ENCODE measurements at places on chromosomes 1 and 21.
A peak's percentile ranks its signal among the peaks of the same experiment; 100 is the strongest.

DNA sequence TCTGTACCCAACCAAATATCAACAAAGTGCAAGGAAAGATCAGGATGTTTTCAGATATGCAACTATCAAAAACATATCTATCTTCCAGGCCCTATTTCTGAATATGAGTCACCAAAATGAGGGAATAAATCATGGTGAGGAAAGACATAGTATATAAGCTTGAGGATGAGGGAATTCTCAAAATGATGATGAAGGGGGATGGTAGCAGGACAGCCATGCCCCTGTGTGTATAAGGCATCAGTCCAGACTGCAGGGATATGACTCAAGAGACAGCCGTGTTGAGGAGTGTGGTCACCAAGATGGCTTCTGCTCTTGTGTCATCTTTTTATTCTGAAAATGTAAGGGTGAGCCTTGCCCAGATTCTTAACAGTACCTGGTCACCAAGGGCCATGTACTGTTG is 4.4 kb upstream of the WDR64 start:
- DNase-seq = no peak

GRCh38 chr21:34965200-34966174 is 83.6 kb downstream of the RUNX1 start:
- no peak for DNase-seq

- no peak for DNase-seq
Observed at GRCh38 chr21:33286076-33286475, 19.9 kb downstream of the IL10RB start.

- DNase-seq = no peak
Observed at GRCh38 chr1:171969813-171970212, 128.5 kb downstream of the DNM3 start.

DNA sequence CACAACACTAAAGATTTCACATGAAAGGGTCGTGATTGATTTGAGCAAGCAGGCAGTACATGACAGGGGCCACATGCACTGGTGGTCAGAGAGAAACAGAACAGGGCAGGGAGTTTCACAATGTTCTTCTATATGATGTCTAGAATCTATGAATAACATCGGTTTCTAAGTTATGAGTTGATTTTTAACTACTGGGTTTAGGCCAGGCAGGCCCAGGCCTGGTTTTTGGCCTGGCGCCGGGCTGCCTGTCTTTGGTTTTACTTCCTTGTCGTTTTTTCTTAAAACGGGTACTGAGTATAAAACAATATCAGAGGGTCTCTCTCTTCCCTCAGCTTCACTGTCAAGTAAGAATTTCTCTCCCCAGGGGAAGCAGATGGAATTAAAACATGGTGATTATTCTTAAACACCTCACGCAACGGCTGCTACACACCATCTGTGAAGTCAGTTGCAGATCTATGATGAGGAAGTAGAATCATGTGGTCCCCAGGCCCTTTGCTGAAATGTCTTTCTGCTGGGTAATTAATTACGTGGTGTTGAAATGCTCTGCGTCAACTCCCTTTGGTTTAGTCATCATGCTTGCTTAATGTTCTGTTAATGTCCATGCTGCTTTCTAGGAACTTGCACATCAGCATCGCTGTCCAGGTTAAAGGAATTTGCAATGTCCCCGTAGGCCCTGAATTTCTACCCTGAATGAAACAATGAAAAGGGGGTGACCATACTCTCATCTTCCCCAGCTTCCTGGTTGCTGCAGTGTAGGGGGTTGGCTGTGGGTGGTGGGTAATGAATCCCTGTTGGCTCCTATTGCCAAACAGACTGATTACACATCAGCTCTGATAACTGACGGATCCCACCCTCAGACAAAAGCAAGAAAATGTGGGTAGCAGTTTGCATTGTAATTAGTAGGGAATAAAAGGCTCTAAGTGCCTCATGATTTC is 70.3 kb downstream of the SERINC2 start:
- no peak for DNase-seq

GRCh38 chr1:109158433-109158832 is 44.5 kb downstream of the ELAPOR1 start:
- no peak for DNase-seq

- no peak for DNase-seq
Observed at GRCh38 chr1:47211796-47212269, 20.2 kb downstream of the TAL1 start.

DNA sequence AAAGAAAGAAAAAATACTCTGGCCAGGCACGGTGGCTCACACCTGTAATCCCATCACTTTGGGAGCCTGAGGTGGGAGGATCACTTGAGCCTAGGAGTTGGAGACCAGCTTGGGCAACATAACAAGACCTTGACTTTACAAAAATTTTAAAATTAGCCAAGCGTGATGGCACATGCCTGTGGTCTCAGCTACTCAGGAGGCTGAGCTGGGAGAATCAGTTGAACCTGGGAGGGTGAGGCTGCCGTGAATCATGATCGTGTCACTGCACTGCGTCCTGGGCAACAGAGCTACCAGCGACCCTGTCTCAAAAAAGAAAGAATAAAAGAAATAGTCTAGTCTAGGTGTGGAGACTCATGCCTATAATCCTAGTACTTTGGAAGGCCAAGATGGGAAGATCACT is 22.3 kb downstream of the RRP1B start:
- no peak for DNase-seq

- peak; percentile 64 for DNase-seq
Observed at GRCh38 chr1:109619576-109620400, at the start of the genes AMPD2 and GNAT2. TSS of gene AMPD2 (plus strand) at chr1:109619837. CDS start at chr1:109621176, 1,339 bp downstream. TSS of gene GNAT2 (minus strand) at chr1:109619616. CDS start at chr1:109612870, 6,746 bp downstream.

GRCh38 chr1:211472724-211473123 is 19.2 kb downstream of the RD3 start:
- no peak for DNase-seq

- no peak for DNase-seq
Observed at GRCh38 chr1:8374356-8374755, 56.4 kb downstream of the SLC45A1 start.

- DNase-seq = no peak
Observed at GRCh38 chr1:44220755-44221154, 7.5 kb downstream of the DMAP1 start.

GRCh38 chr1:41362749-41363590 is 1.7 kb downstream of the FOXO6 start:
- no peak for DNase-seq

DNA sequence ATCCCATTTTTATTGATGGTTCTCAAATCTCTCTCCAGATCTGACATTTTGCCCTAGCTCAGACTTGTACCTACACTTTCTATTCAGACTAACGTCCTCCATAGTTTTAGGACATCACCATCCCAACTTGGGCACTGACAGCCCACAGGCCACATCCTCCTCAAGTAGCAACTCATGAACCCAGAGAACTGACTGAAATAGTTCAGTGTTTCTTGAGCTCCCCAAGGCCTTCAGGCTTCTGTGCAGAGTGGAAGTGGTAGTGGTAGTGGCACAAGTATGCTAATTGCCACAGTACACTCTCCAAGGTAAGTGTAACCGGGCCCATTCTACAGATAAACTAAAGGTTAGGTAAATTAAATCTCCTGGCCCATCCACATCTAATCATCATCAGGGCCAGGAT is 112.6 kb downstream of the SLC45A1 start:
- no peak for DNase-seq

DNA sequence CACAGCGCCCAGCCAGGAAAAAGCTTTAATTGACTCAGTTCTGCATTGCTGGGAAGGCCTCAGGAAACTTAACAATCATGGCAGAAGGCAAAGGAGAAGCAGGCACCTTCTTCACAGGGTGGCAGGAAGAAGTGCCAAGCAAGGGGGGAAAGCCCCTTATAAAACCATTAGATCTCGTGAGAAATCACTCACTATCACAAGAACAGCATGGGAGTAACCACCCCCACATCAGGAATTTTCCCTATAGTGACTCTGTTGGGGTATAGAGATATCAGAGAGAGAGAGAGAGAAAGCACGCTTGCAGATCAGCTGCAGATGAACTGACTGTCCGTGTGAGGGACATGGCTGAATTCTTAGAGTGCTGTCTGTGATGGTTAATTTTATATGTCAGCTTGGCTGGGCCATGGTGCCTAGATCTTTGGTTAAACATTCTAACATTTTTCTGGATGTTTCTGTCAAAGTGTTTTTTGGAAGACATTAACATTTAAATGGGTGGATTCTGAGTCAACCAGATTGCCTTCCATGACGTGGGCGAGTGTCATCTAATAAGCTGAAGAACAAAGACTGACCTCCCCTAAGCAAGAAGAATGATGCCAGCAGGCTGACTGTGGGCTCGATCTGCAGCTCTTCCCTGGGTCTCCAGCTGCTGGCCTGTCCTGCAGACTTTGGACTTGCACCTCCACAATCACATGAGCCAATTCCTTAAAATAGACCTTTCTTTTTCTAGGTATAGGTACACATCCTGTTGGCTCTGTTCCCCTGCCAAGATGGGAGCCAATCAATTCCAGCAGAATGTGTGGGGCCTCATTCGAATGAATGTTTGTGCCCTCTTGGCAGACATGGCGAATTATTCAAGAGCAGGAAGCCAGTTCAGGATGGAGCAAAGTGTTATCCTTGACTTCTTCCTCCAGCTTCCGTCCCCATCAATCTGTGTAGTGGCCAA is 21.4 kb upstream of the CPT2 start:
- DNase-seq = no peak

DNA sequence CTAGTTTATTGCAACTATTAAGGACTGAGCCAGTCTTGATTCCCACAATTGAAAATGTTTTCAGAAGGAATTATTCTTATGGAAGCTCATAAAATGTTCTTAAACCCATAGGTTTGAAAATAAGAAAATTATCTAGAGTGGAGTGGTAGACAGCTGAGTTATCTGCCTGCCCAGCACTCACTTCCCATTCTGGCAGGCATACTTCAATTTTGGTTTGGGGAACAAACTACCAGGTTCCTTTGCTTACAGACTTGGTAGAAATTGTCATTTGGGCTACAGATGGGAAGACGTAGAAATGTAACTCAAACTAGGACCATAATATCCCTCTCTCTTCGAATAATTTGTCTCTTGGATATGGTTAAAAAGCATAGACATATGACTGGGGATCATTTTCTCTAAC is 18.4 kb downstream of the JUN start:
- no peak for DNase-seq

- DNase-seq = no peak
Observed at GRCh38 chr1:67675800-67676199, 9.2 kb upstream of the GADD45A start.

- no peak for DNase-seq
Observed at GRCh38 chr1:244234009-244234643, 183.0 kb downstream of the ZBTB18 start.

- no peak for DNase-seq
Observed at GRCh38 chr1:88680911-88681622, 3.0 kb upstream of the PKN2 start.

DNA sequence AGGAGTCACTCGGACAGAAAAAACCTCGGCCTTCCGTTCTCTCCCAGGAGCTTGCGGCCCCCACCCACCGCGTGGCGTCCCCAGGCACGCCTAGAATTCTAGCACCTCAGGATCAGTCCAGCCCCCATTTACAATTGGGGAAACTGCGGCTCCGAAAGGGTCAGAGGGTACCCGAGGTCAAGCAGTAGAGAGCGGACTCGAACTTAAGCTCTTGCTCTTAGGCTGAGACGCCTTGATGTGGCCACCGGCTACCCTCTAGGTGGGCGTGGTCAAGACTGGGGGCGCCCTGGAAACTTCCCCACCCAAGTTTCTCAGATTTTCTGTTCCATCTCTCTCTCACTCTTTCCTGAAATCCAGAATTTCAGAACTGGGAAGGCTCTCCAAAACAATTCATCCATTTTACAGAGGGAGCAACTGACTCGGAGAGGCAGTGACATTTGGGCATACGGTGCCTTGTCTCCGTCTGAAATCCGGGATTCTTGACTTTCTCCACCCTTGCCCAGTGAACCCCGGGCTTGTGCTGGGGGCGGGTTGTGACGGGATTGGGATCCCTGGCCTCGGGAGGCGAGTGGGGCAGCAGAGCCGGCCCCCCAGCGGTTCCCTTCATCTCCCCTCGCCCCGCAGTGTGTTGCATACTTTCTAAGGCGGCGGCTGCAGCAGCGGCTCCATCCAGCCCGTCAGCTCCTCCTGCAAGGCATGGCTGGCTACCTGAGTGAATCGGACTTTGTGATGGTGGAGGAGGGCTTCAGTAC is 777 bp downstream of the AZIN2 start:
- DNase-seq = no peak

DNA sequence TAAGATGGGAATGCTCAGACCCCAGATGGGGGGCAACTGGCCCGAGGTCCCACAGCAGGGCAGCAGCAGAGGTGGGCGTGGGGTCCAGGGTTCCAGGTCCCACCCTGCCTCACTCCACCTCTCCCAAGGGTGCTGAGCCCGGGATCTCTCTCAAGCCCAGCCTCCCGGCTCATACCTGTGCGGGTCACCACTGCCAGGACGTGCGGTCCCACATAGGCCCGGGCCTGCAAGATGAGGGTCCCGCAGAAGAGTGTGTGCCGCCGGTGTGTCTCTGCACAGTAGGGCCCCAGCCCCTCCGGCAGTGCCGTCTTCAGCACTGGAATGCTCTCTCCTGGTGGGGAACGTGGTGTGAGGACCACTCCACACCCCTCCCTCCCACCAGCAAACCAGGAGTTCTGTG is 14.9 kb downstream of the ATP13A2 start:
- no peak for DNase-seq

DNA sequence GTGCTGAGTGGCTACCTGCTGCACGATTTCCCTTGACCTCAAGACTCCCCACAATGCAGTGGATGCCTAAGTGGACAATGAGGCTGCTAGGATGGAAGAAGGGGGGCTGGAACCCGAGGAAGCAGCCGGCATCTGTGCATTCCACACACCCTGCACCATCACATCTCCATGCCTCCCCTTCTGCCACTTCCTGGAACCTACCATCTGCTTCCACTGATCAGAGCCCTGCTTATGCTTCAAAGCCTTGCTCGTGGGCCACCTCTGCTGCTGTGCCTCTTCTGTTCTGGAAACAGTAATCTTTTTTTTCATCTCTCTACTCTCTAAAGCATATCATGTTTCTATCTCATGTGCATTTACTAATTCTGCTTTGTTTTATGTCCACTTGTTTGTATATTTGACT is 66.2 kb upstream of the WDR26 start:
- DNase-seq = no peak

DNA sequence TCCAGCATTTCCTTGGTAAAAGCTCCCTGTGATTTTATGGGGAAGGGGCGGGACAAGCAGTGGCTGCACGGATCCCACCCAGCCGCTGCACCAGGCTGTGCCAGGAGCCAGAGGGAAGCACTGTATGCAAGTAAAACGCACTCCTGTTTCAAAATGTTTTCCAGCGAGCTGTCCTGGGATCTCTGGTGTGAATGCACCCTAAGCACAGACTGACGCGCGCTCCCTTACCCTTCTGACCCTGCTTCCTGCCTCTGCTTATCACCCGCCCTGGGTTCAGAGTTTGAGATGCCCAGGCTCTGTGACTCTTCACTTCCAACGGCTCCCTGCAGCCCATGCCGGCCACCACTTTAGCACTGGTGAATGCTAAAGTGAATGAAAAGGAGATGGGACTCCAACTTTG is 131.2 kb downstream of the RHOU start:
- DNase-seq = no peak

GRCh38 chr21:41932191-41932575 is 21.6 kb downstream of the C2CD2 start:
- no peak for DNase-seq

DNA sequence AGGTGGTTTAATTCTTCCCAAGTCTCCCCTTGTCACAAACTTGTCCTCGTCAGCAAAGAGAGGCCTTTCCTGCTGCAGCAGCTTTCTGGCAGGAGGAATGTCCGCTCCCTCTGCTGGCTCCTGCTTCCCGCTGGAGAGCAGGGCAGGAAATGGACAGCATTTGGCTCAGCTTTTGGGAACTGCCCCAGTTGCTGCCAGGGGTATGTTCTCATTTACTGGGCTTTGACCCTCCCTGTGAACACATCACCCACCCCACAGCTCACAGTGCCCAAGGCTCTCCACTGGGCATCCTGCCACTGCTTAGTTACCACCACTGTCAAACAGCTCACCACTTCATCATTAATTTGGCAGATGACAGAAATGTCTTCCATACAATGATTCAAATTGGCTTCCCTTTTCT is 75.4 kb downstream of the MRPL37 start:
- no peak for DNase-seq
